ENCODE measurements at places on chromosomes 4 and X.

- DNase-seq: no peak
These were observed 16.4 kb downstream of the MAGEA4 start for GRCh38 chrX:151929126-151929525.

DNA sequence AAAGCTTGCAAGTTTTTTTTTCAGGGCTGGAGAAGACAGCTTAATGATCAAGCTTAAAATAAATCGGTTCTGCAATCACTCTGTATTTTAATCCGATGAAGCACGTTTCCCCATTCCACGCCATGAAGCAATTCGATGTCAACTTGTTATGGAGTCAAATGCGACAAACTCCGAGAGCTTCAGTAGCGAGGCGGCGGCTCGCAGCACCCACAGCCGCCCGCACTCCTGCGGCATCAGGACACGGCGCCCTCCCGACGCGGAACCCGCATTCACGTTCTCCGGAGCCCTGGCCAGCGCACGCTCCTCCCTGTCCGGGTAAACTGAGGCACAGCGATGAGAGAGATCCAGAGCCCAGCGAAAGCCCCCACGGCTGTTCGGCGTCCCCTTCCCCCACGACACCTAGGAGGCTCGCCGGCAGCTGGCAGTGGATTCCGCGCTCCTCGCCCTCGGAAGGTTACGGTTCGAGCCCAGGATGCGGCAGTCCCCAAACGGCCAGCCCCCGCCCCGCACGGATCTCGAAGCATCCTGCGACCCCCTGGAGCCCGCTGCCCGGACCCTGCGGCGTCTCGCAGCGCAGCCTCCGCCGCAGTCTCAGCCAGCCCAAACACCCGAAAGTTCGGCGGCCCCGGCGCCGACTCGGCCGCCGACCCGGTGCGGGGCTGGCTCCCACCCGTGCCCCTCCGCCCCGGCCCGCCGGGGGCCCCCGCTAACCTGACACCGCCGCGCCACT is 507 bp downstream of the MFAP3L start:
- no peak for DNase-seq

DNA sequence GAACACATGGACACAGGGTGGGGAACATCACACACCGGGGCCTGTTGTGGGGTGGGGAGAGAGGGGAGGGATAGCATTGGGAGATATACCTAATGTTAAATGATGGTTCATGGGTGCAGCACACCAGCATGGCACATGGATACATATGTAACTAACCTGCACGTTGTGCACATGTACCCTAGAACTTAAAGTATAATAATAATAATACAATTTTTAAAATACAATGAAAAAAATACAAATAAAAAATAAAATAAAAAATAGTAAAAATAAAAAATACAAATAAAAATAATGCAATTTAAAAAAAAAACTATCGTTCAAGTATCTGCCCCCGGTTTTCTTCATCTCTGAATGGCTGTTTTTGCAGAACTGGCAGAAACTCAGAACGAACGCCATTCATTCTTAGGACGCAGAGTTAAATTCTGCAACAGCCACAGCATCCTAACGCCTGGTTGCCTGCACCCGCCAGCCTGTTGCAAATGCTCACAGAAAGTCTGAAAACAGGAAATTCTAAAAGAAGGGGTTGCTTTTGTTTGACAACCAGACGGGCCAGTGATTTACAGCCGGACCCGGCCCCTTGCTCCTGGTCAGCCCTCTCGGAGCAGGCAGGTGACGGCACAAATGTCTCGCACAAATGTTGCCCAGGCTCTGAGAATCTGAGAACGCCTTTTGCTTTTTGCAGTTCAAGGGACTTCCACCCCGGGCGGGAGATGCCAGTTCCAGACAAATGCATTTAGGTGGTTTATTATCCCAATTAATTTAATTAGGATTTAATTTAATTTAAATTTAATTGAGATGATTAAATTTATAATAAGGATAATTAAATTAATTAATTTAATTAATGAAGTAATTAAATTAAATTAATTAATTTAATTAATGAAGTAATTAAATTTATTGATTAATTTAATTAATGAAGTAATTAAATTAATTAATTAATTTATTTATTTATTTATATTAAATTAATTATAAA is 47.8 kb downstream of the CRLF2 start:
- DNase-seq: no peak

DNA sequence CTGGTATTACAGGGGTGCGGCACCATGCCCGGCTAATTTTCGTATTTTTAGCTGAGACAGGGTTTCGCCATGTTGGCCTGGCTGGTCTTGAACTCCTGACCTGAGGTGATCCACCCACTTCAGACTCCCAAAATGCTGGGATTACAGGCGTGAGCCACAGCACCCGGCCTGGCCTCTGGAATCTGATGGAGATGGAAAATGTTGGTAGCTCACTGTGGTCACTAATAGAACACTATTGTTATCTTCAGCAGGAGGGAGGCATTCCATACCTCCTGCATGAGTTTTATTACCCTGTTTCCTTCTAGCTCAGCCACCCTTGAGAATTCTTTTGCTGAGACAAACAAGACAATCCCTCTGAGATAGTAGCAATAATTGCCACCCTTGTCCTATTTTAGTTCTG is 105.0 kb downstream of the SHROOM3 start:
- DNase-seq: no peak

DNA sequence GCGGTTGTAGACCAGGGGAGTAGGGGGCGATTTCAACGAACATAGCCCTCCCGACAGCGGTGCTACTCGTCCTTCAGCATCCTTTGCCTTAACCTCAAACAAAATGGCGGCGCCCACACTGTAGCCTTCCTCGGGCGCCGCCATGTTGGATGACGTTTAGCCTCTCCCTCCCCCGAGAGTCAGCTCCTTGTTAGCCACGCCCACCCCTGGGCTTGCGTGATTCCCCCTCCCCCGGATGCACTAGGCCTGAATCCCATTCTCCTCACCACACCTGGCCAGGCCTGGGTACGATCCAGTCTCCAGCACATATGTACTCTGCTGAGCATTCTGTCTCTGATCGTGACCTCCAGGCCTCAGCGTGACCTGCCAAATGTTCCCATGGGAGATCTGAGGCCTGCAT is 49.0 kb upstream of the ZNF157 start:
- no peak for DNase-seq

DNA sequence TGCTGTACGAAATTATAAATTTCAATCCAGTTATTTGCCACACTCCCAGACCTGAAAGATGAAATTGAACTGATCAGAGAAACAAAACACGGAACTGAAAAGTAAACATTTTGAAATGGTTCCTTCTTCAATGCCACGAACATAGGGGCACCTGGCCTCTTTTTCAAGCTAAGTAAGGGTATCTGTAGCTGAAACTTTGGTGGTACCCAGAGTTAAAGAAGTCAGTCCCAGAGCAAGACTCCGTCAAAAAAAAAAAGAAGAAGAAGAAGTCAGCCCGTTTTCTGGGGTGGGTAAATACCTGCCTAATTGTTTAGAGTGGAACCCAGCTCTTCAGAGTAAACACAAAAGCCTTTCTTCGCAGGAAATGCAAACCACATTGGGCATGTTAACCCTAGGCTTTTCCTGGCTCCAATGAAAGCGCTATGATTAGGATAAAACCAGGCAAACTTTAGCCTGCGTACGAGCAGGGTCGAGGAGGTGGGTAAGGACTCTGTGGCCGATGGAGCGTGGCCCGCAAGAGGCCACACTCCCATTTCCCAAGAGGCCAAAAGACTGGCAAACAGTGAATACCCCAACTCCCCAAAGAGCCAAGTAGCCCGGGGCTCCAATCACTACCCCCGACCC is 1.3 kb downstream of the ANTXR2 start:
- DNase-seq: no peak

DNA sequence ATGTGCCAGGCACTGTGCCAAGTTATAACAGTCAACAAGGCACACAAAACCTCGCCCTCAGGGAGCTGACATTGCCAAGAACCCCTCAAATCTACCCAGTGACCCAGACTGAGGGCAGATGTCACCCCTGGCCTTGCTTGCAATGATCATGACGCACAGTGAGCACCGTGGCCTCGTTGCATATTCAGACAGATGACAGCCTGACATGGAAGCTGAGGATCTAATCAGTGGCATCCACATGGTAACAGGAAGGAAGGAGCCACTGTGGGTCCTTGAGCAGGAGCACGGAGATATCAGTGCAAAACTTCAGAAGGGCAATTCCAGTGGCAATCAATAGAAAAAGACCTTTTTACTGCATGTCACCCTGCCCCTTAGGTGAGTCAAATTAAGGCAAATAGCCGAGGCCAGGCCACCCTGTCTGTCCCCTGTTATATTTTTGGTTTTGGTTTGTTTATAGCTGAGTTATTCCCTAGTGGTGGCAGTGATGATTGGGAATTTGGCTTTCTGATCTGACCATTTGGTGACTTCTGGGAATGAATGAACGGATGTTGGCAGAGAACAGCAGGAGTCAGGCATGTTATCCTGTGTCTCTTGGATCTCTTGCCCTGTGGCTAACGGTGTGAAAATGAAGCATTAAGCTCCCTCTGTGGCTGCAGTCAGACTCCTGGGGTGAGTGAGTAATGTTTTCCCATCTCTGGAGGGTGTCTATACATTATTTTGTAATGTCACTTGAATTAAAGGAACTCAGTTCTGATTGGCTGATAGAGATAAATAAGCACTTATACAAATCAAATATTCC is 20.4 kb downstream of the WDR13 start:
- no peak for DNase-seq

GRCh38 chrX:19875050-19875431 is 12.4 kb downstream of the SH3KBP1 start:
- no peak for DNase-seq

- no peak for DNase-seq
These were observed 17.6 kb upstream of the CXCL5 start for GRCh38 chr4:74016068-74016467.

GRCh38 chr4:145939441-145939750 is 773 bp upstream of the ZNF827 start:
- DNase-seq: no peak

DNA sequence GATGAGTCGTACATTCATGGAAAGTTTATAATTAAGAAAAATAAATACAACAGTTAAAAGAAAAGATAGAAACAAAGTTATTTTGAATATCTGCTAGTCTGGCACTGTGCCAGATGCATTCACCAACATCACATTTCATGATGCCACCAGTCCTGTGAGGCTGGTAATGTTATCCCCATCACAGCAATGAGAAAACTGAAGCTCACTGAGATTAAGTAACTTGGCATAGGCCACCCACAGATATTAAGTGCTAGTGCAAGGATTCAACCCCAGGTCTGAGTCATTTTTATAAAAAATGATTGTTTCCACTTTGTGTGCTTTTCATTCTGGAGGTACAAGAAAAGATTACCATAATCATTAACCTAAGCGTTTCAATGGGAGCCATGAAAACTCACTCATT is 65.0 kb upstream of the IL15 start:
- no peak for DNase-seq

GRCh38 chr4:181507938-181508337 is 735.3 kb upstream of the TENM3 start:
- no peak for DNase-seq

DNA sequence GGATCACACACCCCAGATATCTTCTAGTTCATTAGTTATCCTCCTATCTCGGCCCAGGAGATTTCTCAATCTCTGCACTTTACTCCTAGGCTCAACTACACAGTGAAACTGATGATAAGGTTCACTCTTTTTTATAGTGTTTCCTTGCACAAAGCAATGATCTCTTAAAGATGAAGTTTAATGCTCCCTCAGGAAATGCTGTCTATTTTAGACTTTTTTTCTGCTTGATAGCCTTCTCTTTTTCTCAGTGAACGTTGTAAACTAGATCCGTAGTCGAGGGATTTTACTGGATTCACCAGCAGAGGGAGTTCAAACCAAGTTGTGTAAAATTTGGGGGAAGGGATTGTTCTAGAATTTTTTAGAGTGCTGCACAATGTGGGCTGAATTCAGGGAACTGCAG is 269.6 kb downstream of the GBA3 start:
- DNase-seq: no peak

DNA sequence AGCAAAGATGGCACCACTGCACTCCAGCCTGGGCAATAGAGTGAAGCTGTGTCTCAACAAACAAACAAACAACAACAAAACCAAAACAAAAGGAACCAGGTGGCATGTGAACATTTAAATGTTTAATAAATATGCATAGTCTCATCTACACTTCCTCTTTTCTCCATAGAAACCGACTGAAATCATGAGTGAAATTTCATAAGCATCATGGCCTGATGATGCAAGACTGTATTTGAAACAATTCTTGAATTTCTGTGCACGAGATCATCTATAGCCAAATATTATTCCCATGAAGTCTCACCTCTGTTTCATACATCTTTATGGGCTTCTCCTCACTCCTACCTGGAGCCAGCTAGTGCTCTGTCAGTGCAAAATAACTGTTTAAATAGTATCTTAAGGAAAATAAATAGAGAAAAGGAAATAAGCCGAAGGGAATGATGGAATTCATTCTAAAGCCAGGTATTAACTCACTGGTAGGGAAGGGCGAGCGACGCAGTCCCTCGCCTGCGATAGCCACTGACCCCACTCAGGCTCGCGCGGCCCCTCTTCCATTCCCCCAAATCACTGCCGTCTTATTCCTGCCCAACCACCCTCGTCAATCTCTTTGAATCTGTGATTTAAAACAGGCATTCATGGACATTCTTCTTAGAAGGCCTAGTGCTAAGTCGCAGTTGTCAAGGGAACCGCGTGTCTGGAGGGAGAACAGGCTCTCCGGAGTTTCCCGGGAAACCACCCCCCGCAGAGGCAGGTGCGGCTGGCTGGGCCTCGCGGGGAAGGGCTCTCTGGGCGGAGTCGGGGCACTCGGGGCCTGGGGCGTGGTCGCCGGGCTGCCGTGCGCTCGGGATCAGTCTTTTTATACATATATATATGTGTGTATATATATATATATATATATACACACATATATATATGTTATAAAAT is 52.4 kb upstream of the TRIM2 start:
- peak; percentile 27 for DNase-seq

- no peak for DNase-seq
These were observed 270.9 kb upstream of the GRIA3 start for GRCh38 chrX:122913134-122913533.

- DNase-seq: no peak
These were observed 549.5 kb upstream of the CPEB2 start for GRCh38 chr4:14452764-14453163.

Measured in effector CD8-positive, alpha-beta T cell (primary cell).